ENCODE measurements at places on chromosomes 3 and 15.
A peak's percentile ranks its signal among the peaks of the same experiment; 100 is the strongest.

- no peak for DNase-seq
Measured at GRCh38 chr3:162973428-162973917, 1476.9 kb downstream of the OTOL1 start.

DNA sequence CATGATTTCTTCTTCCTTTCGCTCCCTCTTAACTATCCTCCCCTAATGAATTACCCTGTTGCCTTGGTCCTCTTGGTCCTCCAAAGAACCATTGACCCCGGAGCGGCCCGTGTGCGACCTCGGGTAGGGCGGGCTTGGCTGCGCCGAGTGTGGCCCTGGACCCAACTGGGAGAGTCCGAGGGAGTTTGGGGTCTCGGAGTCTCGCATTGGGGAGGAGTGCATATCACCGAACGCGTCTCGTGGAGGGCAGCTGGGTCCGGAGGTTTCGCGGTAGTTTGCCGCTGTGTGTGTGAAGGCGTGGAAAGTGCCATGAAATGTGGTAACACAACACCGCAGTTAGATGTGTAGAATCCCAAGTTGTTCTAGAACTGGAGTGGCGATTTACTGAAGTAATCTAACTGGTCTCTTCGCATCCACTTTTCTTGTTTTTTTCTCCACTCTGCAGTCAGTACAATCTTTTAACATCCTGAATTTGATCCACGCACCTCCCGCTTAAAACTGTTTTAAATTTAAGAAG, 363 bp downstream of the GTF2E1 start:
- DNase-seq = peak; percentile 55

DNA sequence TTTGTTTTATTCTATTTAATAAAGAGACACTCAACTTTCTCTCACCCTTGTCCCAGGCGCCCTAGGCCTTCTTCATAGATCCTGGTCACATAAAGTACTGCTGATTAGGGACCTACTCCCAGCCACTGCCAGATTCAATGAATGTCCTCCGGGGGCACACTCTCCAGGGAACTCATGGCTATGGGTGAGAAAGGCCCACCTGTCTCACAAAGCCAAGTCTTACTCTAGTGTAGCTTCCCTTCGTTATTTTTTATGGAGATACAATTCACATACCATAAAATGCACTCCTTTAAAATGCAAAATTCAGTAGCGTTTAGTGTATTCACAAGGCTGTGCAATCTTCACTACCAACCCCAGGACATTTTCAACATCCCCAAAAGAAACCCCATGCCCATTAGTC, 87.8 kb downstream of the ADCY5 start:
- no peak for DNase-seq

- DNase-seq = no peak
Measured at GRCh38 chr3:189490337-189490736, 140.9 kb upstream of the TP63 start.

- DNase-seq = no peak
Measured at GRCh38 chr3:33167716-33168336, 50.8 kb downstream of the SUSD5 start.

GRCh38 chr3:150609988-150610387, 6.9 kb downstream of the SELENOT start:
- DNase-seq = no peak

DNA sequence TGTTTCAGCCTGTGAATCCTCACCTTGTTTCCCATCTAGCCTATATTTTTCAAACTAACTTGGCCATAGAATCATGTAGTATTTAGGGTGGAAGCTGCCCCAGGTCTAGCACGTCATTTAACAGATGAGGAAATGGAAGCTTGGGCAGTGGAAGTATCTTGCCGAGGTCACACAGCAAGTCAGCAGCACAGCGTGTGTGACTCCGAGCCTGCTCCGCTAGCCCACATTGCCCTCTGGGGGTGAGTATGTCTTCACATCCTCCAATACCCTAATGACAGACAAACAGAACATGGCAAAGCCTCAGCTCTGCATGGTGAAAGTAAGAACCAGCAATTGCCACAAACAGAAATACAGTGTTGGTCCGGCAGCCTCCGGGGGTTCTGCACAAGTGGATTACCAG, 2.2 kb upstream of the CCR5 start:
- peak; percentile 86 for DNase-seq

DNA sequence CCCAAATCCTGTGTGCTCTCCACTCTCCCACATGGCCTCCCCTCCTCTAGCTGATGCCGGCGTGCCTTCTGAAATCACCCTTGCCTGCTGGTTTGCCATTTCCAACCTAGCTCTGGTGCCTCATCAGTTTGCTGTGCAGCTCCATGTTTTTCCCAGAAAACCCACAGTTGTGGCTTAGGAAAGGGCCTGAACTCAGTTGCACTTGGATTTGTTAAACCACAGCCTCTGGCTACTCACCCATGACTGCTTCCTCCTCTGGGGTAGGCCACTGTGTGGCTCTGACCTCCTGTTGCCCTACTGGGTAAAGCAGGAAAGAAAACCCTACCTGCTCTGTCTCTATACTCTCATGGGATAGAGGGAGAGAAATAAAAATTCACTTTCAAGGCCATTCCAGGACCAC, 97.3 kb downstream of the DAPK2 start:
- no peak for DNase-seq

- no peak for DNase-seq
Measured at GRCh38 chr3:152742368-152743347, 92.3 kb upstream of the P2RY1 start.
